ENCODE measurements at places on chromosomes 16 and 17. TPM values are rescaled to one million over a fixed set of nuclear protein-coding genes. Genes with fewer than 3 reads are reported as not detected.

The CLEC18B gene
- not detected for total RNA-seq

The PRR11 gene
- 7.9 TPM for total RNA-seq

DNA sequence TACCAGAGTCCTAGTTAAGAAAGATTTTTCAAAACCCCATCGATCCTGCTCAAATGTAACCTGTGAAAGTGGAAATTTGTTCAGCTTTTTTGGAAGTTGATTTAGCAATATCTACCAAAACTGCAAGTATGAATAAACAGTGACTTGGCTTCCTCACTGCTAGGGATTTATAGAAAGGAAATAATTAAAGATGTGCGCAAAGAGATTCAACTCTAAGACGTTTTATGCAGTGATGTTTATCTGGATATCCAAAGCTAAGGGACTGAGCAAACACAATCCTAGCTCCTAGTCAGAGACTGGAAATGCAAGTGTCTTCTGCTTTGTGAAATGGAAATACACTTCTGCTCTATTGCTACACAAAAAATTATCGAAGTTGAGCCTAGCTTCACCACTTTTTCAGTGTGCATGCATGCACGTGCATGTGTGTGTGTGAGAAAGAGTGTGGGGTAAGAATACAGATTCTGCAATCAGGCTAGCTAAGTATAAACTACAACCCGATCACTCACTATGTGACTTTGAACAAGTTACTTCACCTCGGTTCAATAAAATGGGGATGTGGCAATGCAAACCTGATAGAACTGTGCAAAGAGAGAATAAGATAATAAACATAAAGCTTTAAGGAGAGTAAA lies 52.1 kb upstream of the FOXF1 start:
- no peak for DNase-seq

- DNase-seq: no peak
Measured at GRCh38 chr17:56269556-56270389, 116.5 kb downstream of the ANKFN1 start.

DNA sequence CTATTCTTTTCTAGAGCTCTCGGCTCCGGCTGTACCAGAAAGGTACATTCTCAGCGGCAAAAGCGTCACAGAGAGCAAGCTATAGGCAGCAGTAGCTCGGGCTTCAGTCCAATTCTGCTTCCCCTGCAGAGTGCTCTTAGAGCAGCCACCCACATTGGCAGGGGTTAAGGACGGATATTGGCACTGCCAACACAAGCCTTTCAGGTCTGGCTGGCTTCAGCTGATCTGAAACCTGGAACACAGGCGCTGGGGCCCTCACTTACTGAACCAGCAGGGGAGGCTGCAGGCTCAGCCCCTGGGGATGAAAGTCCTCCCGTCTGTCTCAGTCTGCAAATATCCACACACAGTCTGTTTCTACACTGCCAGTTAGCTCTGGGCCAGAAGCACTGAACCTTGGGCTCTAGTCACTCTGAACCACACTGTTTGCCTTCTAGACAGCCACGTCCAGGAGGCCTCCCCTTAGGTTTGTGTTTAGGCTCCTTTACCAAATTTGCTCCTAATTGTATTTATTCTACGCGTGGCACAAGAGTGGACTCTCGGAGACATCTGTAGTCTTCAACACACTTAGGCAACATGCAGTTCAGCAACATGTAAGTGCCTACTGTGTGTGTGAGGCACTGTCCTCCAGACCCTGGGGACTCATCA lies 40.1 kb downstream of the HIC1 start:
- DNase-seq: peak; percentile 44

- DNase-seq: no peak
Measured at GRCh38 chr17:12667299-12667958, 1.7 kb downstream of the MYOCD start.
